ENCODE measurements at places on chromosomes 12 and 14.

DNA sequence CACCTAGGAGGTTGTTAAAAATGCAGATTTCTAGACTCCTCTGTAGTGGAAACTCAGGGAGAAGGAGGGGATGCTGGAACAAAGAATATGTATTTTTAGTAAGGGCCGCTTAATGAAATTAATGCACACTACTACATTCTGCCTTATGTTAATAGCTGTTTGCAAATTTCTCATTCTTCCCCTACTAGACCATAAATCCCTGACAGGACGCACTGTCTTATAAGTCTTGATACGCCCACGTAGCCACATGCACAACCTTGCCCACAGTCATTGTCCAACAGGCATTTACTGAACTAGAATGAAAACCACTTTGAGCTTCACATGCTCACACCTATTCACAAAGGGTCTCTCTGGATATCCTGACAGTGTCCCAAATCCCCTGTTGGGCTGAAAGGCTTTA lies 10.5 kb downstream of the KRT2 start:
- no peak for DNase-seq

GRCh38 chr12:49664591-49665239 lies 41.4 kb downstream of the PRPF40B start:
- DNase-seq = no peak

DNA sequence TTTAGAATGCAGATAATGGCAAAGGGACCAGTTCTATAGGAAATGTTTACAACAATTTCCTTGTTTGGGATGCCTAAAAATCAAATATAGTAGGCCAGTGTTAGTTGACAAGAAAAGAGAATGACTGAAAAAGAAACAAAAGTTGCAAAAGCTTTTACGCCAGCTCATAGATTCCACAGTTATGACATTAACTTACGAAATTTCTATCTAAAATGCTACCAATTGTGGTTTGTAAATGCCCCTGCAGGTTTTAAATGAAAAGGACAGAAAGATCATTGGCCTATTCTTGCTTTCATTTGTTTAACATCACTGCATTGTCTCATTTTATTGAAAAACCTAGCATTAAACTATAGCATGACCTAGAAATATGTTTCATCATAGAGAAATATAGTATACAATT lies 345.8 kb downstream of the CCDC91 start:
- no peak for DNase-seq

GRCh38 chr14:97276573-97276972 lies 479.4 kb downstream of the VRK1 start:
- DNase-seq = no peak

DNA sequence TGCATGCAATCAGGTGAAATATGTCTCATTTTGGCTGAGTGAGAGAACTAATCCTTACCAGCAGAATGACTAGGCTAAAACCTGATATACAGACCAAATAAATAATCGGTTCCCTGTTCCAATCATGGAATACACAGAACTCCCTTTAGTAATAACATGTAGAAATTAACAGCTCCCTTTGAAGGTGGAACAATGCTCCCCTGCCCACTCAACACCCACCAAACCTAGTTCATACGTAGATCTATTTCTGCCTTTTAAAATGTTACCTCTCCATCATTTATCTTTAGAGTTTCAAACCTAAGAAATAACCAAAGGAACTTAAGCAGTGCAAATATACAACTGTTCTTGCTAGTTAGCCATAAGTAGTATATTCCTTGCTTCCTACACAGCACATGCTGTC lies 153.7 kb upstream of the ABCD2 start:
- no peak for DNase-seq

GRCh38 chr14:35374263-35374712 lies 30.3 kb downstream of the NFKBIA start:
- DNase-seq = no peak

- DNase-seq = peak; percentile 28
Measured at GRCh38 chr14:22994762-22995275, 12.5 kb upstream of the AJUBA start.

- DNase-seq = no peak
Measured at GRCh38 chr12:105492591-105493545, 162.4 kb downstream of the C12orf75 start.

- peak; percentile 92 for DNase-seq
Measured at GRCh38 chr12:120228291-120229070, 27.6 kb upstream of the RPLP0 start.

GRCh38 chr14:96666088-96666487 lies 131.1 kb upstream of the VRK1 start:
- DNase-seq = no peak

- no peak for DNase-seq
Measured at GRCh38 chr14:97116546-97116945, 319.4 kb downstream of the VRK1 start.

GRCh38 chr14:24059841-24060388 lies 8.1 kb downstream of the CARMIL3 start:
- no peak for DNase-seq

DNA sequence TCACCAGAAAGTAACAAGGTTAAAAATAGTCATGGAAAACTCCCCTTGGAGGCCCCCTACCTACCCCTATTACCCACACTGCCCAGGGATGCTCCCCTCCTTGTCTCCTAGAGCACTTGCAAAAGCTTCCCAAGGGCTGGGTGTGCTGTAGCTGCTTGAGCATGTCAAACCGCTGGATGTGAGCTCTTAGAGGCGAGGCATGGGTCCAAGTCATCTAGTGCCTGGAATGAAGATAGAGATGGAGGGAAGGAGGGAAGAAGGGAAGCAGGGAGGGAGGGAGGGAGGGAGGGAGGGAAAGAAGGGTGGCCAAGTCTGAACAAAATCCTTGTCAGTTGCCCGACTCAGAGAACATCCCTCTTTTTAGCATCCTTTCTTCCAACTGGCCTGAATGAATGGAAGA lies 43.1 kb downstream of the LTBP2 start:
- no peak for DNase-seq

- no peak for DNase-seq
Measured at GRCh38 chr14:95250140-95250769, 69.5 kb downstream of the CLMN start.

- no peak for DNase-seq
Measured at GRCh38 chr12:83128540-83128939, 441.8 kb downstream of the TMTC2 start.

GRCh38 chr14:21014761-21015190 lies 10.1 kb downstream of the NDRG2 start:
- DNase-seq = peak; percentile 76

GRCh38 chr12:9760699-9761418 lies at the start of gene CD69:
Gene CD69, minus strand, starts transcription at chr12:9760901. Its CDS starts 81 bp downstream, at chr12:9760820.
- peak; percentile 64 for DNase-seq

- DNase-seq = no peak
Measured at GRCh38 chr14:20614038-20614840, 23.1 kb upstream of the RNASE12 start.

DNA sequence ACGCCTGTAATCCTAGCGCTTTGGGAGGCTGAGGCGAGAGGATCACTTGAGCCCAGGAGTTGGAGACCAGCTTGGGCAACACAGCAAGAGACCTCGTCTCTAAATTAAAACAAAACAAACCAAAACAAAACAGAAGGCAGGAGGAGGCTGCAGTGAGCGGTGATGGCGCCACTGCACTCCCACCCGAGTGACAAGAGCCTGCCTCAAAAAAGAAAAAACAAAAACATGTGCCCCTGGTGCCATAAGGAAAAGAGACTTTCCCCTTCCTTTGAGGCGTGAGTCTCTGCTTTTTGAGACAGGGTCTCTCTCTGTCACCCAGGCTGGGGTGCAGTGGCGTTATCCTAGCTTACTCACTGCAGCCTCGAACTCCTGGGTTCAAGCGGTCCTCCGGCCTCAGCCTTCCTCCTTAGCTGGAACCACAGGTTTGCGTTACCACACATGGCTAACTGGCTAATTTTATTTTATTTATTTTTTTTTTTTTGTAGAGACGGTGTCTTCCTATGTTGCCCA lies 9.0 kb upstream of the EAPP start:
- no peak for DNase-seq

DNA sequence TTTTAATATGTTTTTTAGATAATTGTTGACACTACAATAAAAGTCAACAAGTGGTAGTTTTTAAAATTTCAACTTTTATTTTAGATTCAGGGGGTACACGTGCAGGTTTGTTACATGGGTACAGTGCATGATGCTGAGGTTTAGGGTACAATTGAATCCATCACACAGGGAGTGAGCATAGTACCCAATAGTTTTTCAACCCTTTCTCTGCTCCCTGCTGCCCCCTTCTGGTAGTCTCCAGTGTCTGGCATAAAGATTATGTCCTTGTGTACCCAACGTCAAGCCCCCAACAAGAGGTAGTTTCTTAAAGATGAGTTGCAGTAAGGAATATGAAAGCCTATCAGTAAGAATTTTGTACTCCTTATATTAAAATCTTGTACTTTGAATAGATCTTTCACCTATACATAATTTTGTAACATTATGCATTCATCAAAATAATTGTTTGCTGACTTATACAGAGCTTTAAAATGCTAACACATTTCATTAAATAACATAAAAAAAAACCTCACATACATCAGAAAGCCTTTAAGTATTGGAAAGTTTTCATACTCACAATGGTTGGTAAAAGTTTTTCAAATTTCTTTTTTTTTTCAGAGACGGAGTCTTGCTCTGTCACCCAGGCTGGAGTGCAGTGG lies 5.4 kb upstream of the RALGAPA1 start:
- peak; percentile 74 for DNase-seq

DNA sequence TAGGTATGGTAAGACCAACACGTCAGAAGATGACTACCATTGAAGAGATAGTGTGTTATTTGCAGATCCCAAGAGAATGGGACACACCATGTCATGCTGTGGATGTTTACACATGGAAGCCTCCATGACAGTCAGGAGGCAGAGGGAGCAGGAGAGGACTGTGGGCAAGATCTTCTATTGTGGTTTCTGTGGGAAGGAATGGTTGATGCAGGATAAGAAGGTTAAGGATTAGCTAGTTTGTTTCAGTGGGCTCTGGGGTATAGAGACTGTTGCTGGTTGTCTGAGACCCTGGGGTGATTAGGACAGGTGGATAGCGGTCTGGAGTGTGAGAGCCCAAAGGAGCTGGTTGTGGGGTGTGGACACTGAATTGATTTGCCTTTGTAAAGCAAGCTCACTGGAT lies 23.3 kb downstream of the TAS2R7 start:
- DNase-seq = no peak

GRCh38 chr14:97707603-97708002 lies 910.4 kb downstream of the VRK1 start:
- no peak for DNase-seq

GRCh38 chr12:12505544-12506495 lies 56.8 kb downstream of the DUSP16 start:
- DNase-seq = no peak

DNA sequence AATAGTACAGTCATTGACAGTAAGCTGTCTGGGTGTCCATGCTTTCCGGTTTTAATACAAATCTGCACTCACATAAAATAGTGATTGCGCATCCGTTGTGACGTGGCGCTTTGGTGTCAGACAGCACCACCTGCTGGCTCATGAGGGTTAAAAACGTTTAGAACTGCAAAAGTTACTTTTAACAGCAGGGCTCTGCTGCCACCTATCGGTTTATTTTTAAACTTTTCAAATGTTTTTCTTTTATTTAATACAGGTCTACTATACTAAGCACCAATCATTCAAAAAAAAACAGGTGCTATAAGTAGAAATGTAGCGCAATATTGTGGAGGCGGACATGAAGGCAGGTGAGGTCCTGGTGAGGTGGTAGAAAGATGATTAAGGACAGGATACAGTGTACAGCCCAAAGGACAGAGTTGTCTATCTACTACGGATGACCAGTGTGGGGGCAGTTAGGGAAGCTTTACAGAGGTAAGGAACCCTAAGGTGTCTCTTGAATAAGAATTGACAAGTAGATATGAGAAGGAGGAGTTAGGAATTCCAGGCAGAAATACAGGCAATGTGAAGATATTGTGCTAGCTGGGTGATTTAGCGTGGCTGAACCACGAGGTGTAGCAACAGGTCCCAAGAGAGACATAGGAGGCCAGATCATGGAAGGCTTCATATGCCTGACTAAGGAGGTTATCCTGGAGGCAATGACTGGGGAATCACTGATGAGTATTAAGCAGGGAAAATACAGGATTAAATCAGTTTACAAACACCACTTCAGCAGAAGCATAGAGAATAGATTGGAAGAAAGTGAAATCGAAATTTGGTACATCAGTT lies 91.5 kb upstream of the PRB2 start:
- DNase-seq = peak; percentile 73

DNA sequence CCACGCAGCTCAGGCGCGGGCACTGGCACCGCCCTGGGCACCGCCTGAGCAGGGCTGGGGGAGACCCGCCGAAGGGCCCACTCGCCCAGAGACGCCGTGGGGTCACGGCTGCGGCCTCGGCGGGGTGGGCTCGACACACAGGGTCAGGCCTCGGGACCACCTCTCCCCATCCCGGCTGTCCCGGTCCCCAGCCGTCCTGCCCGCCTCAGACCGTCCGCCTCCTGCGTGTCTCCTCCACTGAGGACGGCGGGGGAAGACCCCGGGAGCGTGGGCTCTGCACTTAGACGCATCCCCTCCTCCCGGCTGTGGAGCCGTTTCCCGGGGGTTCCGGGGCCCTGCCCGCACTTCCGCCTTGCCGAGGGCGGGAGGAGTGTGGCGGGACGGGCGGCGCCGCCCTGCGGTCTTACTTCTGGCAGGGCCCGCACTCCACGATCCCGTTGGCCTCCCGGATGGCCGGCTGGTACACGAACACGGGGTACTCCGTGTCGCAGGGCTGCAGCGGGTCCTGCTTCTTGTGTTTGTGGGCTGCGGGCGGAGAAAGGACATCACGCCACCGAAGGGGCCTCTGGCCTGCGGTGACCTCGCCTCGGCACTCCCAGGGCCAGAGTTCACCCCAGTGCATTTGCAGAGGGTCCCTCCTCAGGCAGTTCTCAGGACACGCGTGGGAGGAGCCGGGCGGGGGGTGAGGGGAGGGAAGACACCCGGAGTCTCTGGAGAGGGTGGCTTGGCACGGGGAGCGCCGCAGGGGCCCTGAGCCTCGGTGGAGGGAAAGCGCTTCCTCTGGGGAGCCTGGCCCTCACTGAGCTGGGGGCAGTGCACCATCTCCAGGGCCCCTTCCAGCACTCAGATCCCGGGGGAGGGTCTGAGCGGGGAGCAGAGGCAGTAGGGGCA lies 23.1 kb upstream of the LRTM2 start:
- DNase-seq = peak; percentile 64

- DNase-seq = no peak
Measured at GRCh38 chr12:67512061-67512460, 136.5 kb upstream of the DYRK2 start.

GRCh38 chr12:31752450-31752849 lies 23.6 kb upstream of the AMN1 start:
- no peak for DNase-seq

DNA sequence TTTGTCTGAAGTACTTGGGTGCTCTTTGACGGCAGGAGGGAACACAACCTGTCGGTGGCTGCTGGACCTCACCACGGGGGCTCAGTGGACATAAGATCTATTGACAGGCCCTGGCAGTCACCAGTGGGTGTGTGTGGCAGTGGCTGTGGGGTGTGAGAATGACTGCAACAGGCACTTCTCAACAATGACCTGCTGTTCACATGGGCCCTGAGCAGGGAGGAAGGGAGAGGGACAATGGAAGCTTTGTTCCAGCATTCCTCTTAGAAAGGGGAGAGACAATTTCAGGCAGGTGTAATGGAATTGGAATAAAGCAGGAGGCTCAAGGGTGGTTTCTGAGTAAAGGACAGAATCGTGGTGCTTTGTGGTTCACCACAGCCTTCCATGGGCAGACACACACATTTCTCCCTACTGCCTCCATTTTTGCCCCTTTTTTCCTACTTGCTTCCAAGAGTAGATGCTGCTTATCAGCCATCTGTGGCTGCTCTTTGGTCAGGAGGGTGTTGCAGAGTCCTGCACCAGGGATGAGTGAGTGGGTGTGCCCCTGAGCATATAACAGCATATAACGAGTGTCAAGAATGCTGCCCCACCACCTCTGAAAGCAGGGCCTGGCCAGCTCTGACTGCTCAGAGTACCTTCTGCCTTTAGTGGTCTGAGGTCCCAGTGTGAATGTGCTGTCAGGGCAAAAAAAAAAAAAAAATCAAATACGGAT lies 267.7 kb downstream of the RASSF9 start:
- no peak for DNase-seq

Data from stimulated activated CD4-positive, alpha-beta T cell treated with anti-CD3 and anti-CD28 coated beads, Interleukin-4, amount 100 ng/mL, for 1 hour (primary cell).